Activated T-cell treated with anti-CD3 and anti-CD28 coated beads for 48 hours (primary cell): ENCODE measurements at places on chromosomes 6 and 20.

DNA sequence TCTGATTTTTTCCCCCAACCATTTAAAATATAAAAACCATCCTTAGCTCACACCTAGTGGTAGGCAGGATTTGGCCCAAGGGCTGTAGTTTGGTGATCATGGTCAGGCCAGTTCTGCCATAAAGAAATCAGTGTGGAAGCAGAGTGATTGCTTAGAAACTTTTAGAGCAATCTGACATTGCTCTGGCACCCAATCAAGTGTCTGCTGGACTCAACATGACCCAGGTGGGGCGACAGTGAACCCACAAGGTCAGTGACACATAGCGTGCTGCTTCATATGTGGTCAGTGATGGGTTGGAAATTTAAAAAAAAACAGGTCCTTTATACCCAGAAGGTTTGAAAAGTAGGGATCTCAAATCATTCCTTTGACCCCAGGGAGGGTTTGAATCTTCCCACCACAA is 107.9 kb downstream of the BANF2 start:
- no peak for DNase-seq

GRCh38 chr6:31586599-31587281 is 663 bp downstream of the LST1 start:
- no peak for DNase-seq

GRCh38 chr6:43310624-43311023 is 2.0 kb upstream of the CRIP3 start:
- DNase-seq: no peak

DNA sequence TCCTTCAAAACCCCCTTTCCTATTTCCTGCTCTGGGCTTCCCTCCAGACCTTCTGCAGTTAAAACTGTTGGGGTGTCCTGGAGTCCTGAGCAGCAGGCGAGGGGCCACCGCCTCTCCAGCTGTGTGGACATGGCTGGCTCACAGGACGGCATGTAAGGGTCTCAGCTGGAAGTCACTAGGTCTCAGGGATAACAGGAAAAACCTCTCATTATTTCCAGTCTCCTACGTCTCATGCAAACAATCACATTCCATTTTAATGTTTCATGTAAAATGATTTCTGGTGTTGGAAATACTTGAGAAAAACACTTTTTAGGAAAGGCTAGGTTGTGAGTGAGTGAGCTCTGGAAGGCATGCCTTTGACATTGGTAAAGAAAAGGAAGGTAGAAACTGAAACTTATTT is 158.7 kb downstream of the SCML4 start:
- DNase-seq: no peak

- no peak for DNase-seq
Measured at GRCh38 chr20:62238569-62239277, 402 bp downstream of the OSBPL2 start.

GRCh38 chr6:168650671-168651111 is 209.7 kb downstream of the SMOC2 start:
- no peak for DNase-seq

DNA sequence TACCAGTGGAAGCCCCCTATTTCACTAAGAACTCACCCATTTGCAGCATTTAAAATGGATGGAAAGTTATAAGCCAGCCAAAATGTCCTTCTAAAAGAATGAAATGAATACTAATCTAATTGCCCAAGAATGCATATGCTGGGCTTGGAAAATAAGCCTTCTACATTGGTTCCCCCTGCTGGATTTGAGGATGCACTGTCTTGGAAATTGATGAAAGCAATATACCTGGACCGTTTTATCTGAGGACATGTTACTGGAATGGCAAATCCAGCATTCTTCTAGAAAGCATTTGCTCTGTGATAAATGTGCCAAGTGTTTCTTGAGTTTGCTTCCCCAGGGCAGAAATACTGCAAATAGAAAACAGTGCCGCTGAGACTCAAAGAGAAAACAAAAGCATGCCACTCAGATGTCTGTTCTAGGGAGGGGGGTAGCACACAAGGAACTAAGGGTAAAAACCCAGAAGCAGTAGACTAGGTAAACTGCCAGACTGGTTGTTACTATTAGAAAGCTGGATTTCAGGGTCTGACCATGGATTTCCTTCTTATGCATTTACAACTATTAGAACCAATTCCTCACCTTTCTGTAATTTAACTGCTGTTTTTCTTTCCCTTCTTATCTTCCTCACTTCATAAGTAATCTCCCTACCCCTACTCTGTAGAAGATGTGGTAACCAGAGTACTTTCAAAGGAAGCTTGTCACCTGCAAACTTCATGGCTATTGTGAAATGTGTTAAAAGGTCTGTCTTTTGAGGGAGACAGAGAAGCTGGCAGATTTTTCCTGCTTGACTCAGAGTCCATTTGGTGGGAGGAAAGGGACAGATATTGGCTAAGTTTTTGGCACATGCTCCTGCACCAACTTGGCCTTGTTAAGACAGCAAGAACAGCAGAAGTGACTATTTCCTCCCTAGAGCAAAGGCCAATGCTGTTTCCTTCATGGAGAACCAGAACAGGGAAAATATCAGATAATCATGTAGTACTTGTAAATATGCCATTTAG is 642.6 kb downstream of the KIF16B start:
- no peak for DNase-seq
